ENCODE measurements at places on chromosomes 13 and 19.

GRCh38 chr13:33496336-33496735 lies 210.8 kb upstream of the STARD13 start:
- no peak for DNase-seq

DNA sequence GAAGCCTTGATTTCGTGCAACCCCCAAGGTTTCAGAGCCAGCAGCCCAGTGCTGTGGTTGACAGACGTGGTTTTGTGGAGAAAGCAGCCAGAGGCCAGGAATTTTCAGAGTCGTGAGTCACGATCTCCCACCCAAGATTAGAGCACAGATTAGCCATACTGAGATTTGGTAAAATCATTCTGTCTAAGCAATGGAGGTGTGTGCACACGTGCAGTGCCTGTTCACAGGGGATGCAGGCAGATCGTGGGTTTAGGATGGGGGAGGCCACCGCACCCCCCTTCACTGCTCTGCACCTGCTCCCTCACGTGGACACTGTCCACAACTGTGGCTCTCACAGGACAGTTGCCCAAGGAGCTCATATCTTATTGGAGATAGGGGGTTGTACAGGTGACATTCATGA lies 46.6 kb upstream of the GPR183 start:
- no peak for DNase-seq

GRCh38 chr13:110348309-110349105 lies 41.4 kb downstream of the COL4A2 start:
- no peak for DNase-seq

DNA sequence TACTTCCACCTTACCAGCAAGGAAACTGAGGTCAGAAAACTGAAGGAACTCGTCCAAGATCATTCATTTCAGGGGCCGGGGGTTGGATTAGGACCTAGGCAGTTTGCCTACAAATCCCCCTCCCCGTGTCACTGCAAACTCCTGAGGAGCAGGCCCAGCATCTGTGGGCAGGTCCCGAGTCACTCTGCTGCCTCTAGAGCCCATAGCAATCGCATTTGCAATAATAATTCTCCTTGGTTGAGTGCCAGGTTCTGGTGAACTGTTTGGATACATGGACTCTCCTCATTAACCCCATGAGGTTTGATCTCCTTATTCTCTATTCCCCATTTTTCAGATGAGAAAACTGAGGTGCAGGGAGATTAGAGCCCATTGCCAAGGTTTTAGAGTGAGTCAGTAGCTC lies 903 bp downstream of the PIN1 start:
- no peak for DNase-seq

- no peak for DNase-seq
These were observed 34.3 kb upstream of the SHKBP1 start for GRCh38 chr19:40542202-40542859.

DNA sequence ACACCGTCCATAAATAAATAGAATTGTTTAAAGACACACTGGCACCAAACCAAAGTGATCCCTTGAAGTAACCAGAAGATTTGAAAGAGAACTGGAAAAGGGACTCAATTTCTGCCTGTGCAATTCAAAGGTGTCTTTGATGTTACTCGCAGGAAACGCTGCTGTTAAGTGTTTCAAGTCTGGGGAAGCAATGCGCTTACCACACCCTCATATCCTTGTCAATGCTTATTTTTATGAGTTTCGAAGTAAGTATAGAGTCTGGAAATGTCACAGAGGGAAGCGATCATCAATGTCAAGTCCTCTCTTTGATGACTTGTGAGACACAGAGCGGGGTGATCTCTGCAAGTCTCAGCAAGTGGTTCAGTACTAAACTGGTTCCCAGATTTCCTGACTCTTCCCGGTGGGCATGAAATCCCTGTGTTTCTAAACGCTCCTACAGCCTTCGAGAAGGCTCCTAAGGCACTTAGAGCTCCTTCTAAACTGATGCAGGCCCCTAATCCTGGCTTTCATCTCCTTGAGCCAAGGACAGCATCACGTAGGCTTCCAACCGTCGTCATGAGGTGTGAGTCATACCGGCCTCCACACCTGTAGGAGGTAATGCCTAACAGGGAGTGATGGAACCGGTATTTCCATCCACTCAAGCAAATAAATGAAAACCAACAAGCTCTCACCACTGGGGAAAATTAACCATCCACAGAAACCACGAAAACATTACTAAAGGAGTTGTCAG lies 22.8 kb downstream of the SYDE1 start:
- no peak for DNase-seq

DNA sequence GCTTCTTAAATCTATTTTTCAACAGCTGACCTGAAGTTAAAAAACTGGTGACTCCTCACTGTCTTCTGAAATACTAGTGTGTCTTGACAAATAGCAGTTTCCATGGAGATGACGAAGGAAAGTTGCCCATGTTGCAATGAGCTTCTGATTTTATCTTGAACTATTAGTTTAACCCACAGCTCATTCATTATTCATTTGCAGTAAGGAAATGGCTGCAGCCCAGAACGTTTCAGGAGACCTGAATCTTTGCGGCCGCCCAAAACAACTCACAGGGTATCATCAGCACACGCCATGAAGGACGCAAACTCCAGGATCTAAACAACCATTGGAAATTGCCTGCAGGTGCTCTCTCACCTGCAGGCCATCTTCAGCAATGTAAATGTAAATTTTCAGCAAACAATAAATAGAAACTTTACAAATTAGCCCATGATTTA lies 142.5 kb downstream of the DCLK1 start:
- no peak for DNase-seq

DNA sequence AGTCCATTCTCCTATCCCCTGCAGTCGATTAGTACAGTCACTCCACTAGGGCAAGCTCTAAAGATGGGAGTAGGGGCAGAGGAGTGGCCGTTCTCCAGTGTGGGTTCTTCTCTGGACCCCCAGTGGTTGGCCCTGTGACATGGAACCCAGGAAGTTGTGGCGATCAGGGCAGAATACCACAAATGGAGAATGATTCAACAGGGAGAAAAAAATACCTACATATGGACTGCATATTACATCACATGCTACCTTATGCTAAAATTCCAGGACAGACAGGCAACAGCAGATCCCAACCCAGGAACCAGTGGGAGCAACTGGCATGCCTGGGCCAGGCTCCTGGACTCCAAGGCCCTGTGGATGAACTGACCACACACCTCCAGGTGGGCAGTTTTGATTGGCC lies 20.4 kb downstream of the POU2F2 start:
- no peak for DNase-seq

Data from GM20000 (cell line).